Stimulated activated CD4-positive, alpha-beta T cell treated with anti-CD3 and anti-CD28 coated beads, Interleukin-2, amount 100 ng/mL, for 24 hours (primary cell): ENCODE measurements at places on chromosomes 13 and 19.

DNA sequence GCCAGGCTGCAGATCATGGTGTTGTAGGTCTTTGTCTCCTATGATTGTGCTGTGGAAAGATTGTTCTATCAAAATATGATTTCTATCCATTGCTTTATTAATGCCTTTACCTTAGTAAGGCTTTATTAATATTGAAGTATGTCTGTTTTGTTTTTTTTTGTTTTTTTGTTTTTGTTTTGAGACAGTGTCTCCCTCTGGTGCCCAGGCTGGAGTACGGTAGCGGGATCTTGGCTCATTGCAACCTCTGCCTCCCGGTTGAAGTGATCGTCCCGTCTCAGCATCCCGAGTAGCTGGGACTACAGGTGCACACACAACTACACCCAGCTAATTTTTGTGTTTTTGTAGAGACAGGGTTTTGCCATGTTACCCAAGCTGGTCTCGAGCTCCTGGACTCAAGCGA lies 7.7 kb downstream of the IRGC start:
- no peak for DNase-seq

DNA sequence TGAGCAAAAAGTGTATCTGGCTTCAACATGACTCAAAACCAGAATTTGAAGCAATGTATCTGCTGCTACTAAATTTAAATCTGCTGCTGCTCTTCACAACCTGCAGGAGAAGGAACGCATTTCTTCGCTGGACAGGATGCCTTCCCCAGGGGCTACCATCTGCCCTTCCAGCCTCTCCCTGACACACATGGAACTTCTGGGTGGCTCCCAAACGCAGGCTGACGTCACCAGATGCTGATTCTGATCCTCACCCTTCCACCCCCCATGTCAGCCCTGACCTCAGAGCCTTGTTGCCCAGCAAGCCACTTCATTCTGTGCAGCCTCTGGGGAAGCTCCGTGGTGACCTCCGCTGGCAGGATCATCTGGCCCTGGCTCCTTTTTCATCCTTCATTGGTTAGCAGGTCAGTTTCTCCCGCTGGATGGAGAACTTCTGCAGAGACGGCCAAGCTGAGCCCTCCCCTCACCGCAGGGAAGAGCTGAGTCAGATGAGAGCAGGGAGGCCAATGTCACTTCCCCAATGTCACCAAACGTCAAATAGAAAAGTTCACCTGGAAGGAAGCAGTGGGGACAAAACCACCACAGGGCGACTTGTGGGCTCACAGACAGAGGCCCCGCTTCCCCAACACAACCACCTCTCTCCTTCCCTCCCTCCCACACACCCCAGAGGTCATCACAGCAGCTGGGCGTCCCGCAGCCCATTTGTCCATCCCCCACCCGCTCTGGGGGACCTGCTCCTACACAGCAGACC lies 14.0 kb upstream of the RAB20 start:
- no peak for DNase-seq

- peak; percentile 51 for DNase-seq
Observed at GRCh38 chr19:10760273-10760944, 42.5 kb downstream of the DNM2 start.

DNA sequence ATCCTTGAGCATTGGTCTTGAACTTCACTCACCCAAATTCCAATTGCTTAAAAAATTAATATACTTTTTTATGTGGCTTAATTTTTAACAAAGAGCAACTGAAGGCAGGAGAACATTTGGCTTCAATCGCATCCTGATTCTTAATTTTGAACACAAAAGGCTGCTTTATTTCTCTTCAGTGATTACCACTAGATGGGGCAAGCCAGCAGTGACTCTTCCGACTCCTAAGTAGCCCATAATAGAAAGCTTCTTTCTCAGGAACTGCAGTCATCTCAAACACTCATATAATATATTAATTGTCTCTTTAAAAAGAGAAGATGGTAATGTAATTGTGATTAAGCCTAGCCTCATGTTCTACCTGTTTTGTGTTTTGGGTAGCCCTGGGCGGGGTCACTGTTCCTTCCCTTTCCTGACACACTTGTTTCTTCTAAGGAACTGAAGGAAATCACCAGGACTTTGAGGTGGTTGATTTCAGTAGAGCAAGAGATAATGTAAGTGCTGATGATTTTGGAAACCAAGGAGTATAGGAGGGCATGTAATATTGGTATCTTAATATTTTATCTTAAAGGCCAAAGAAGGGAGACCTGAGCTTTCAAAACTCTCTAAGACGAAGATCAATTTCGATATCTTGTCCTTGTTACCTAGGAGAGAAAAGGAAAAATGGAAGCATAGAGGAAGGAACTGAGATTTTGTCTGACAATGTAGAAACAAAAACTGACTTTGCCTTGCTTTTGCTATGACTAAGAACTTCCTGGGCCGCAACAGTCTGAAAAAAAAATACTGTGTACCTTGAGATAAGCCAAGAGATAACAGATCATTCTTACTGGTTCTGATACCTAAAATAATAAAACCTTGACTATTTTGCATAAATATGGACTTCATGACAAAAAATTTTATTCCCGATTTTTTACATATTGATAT lies 73.1 kb downstream of the TNFSF13B start:
- DNase-seq = no peak

- DNase-seq = no peak
Observed at GRCh38 chr13:95087746-95088305, 213.4 kb downstream of the ABCC4 start.

DNA sequence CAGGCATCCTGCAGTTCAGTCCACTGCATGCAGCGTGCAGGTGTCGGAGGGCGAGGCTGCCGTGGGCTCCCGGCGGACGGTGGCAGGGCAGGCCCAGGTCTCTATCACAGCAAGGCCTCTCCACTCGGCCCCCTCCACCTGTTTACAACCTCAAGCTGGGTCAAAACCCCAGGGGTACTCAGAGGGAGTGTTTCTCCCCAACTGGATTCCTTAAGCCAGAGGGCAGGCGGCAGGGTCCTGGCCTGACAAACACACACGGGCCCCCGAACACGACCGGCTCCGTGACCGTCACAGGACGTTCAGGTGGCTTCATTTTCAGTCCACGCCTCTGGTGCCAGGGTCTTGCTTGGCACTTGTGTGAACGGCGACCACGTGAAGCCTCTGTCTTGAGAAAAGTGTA lies 23.5 kb downstream of the RASA3 start:
- peak; percentile 9 for DNase-seq

DNA sequence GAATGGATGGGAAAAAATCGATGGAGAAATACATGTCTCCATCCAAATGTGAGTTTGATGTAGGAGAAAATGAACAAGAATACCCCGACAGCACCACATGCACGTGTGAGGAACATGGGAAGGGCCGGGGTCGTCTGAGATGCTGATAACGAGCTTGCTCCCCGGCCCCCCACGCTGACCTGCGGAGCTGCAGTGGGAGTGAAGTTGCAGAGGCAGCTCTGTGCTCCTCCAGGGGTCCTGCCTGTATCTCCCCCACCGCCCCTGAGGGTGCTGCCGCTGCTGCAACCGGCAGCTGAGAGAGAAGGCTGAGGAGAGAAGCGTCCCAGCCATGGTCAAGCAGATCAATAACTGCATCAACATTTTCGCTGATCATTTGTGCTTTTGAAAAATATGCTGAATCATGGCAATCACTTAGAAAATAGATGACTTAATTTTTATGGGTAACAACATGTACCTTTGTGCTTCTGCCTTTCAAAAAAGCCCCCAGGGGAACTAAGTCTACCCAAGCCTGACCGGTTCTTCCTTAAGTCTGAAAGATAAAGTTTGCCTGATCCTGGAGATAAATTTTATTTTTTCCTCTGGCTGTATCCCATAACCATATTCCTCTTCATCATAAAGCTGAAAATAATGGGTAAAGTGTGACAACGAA lies 18.2 kb upstream of the NAXD start:
- no peak for DNase-seq

- DNase-seq = no peak
Observed at GRCh38 chr19:8242211-8242821, 33.1 kb downstream of the CERS4 start.

DNA sequence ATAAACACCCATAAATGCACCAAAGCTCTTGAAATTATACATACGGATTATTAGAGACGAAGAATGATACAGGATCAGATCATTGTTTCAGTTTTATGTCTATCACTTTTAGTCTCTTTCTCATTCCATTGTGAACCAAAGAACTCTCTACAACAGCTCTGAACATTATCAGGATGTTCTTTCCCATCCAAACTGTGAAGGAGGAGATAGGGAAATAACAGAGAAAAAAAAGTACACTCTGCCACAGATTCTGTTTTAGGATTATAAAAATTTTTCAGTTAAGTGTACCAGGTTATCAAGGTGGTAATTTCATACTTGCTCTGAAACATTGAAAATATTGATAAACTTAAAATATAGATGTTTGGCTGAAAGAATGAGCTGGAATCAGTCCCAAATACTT lies 270.9 kb downstream of the MZT1 start:
- no peak for DNase-seq

GRCh38 chr13:33194820-33195692 lies 90.5 kb downstream of the STARD13 start:
- no peak for DNase-seq

DNA sequence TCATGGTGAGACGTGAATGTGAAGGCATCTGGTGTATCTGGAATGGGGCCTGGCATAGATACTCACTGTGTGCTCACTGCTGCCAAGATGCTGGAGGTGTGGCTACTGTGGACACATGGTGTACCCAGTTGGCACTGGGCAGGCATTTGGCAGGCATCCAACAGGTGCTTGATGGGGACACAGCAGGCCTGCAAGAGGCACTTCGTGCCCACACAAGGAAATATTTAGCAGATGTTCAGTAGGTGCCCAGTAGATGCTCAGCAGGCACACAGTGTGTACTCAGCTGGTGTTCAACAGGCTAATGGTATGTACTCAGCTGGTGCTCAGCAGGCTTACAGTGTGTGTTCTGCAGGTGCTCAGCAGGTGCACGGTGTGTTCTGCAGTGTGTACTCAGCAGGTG lies 14.2 kb downstream of the CRTC1 start:
- no peak for DNase-seq

DNA sequence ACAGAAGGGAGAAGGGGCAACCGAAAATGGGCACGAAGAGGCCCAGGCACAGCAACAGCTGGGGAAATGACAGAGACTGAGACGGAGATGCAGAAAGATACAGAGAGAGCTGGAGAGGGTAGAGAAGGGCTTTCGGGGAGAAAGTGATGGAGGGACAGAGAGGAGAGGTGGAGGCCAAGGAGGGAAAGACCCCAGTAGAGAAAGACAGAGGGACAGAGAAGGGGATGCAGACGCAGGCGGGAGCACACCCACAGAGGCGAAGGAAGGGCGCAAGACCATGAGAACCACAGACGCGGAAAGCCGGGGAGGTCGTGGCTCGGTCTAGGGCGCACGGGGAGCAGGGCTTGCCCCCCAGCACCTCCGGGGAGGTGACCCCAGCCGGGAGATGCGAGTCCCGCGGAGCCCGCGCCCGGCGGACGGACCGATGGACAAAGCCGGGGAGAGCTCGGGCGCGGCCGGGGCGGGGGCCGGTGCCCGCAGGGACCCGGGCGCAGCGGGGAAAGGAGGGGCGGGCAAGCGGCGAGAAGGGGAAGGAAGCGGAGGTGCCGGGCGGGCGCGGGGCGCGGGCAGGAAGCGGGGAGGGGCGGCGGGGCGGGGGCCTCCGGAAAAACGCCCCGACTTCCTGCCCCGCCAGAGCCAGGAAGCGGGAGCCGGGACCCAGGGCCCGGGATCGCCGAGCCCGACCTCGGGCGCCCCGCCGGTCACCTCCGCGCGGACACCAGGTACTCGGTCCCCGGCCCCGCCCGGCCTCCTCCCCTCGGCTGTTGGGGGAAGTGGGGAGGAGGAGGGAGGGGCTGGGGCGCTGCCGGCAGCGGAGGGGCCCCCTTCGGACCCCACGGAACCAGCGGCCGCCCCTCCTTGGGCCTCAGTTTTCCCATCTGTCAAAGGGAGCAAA lies at the start of gene ARHGEF1:
Gene ARHGEF1, plus strand, starts transcription at position 617 of the 895 bp plus-strand sequence. CDS start 4,899 bp downstream, outside the sequence.
- peak; percentile 71 for DNase-seq

DNA sequence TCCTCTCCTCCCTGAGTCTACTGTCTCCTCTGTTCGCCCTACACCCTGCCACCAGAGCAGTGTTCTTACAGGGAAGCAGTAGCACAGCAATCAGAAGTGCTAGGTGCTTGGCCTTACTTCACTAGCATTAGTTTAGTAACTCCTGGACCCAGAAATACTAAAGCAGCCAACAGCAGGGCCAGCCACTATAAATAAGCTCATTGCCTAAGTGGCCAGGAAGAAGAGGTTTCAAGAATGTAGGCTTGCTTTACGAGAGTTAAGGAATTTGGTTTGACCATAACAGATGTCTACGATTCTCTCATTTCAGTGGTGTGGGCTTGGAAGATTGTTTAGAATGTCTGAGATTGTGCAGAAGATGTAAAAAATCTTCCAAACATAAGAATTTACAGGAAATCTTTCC lies 103.3 kb downstream of the ZAR1L start:
- no peak for DNase-seq

- peak; percentile 25 for DNase-seq
Observed at GRCh38 chr19:16627193-16627927, 644 bp downstream of the MED26 start.

GRCh38 chr13:73967397-73968165 lies 166.6 kb downstream of the KLF12 start:
- DNase-seq = no peak

- DNase-seq = no peak
Observed at GRCh38 chr13:53301449-53301848, 272.8 kb downstream of the OLFM4 start.

GRCh38 chr13:46554951-46555350 lies 2.0 kb downstream of the LRCH1 start:
- DNase-seq = no peak

- DNase-seq = no peak
Observed at GRCh38 chr19:3538965-3539755, at the start of gene TEKTIP1. TEKTIP1 (plus strand) TSS chr19:3539174; CDS start chr19:3539178, 4 bp downstream.

- DNase-seq = peak; percentile 35
Observed at GRCh38 chr13:20136781-20137703, 23.8 kb downstream of the GJA3 start.

DNA sequence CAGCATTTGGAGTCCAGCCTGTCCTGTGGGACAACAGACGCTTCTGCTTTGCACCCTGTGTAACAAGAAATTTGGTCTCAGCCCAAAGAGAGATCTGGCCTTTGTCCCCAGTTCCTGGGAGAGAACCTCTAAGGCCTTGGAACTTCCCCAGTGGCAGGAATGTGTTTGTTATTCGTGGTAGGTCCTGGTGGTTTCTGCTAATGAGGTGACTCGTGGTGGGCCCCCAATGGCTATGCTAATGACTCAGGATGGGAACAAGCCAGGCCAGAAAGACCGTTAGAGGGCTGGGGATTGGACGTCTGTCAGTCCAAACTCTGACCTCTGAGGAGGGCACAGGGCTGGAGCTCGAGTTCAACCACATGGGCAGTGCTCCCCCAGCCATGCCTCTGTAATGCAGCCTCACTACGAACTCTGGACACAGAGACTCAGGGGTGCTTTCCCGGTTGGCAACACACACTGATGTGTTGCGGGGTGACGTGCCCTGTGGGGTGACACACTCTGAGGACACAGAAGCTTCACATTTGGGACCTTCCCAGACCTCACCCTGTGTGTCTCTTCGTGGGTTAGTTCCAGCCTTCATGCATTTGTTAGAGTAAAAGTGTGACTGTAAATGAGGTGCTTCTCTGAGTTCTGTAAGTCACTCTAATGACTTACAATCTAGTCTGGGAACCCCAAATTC lies 38.9 kb downstream of the TEX29 start:
- no peak for DNase-seq
